ENCODE measurements at places on chromosomes 4 and X.

- no peak for DNase-seq
Observed at GRCh38 chr4:178427663-178428062, 985.4 kb upstream of the AGA start.

DNA sequence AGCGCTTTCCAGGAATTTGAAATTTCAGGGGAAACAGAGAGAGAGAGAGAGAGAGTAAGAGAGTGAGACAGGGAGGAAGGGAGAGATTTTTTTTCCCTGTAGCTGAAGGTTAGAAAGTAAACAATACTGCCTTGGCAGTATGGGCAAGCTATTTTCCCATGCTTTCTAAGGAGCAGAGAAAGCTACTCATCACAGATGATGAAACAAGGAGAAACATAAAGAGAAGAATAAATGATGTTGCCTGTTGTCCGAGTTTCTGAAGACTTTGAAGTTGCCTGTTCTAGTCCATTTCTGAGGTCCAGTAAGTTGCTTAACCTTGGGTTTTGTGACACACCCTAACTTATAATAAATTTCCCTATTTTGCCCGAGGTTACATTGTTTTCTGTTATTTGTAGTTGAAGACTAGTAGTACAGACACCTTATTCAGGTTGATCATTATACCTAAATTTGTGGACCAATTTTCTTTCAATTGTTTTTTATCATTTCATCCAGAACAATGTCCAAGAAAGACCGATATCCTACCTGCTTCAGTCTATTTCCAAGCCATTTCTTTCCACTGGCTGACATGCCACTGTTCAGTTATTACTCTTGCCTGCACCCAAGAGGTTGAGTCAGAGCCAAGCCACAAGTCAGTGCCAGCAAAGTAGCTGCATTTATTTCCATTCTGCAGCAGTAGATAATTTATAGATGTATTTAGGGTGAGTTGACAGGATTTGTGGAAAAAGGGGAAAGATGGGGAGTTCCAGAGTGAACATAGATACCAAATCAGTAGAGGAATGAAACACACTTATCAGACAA lies 49.7 kb upstream of the SLC16A2 start:
- no peak for DNase-seq

DNA sequence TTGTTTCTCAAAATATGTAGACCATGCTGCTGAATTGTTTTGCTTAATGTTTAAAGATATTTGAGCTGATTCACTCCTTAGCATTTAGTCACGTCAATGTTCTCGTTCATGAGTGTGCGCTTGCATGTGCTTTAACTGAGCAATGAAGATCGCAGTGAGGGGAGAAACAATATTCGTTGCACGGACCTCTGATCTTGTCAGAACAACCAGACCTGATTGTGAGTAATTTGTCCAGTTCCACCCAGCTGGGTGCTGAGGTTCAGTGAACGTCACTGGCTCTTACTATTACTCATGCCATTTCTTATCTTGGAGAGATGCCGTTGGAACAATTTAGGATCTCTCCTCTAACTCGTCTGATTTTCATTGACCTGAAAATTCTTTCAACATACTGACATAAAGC lies 15.0 kb upstream of the PRKX start:
- DNase-seq: no peak

GRCh38 chrX:113058634-113059033 lies 218.0 kb upstream of the AMOT start:
- no peak for DNase-seq

- DNase-seq: no peak
Observed at GRCh38 chr4:151266497-151266896, 10.5 kb upstream of the PRSS48 start.

DNA sequence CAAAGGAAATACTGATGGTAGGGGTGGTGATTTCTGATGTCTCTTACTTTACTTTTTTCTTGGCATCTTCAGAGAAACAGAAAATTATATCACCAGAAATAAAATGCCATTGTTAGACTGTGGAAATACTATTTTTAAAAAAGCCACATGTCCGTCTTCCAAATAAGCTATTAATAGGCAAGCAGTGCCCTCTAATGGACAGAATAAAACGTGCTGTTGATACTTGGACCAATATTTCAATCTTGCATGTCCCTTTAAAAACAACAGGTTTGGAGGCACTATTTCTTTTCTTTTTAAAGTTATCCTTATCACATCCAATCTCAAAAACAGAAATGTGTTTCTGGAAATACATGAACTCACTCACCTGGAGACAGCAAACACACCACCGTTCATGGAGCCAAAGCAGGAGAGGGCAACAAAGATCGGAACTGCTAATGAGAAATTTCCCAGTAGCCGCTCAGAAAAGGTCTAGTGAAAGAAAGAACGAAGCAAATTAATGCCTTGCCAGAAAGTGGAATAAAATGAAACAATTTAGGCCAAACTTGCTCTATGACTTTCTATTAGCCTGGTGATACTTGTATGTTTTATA lies 59.2 kb downstream of the SLC7A11 start:
- no peak for DNase-seq
